Amniotic stem cell (primary cell): ENCODE measurements at places on chromosomes 4 and X.

DNA sequence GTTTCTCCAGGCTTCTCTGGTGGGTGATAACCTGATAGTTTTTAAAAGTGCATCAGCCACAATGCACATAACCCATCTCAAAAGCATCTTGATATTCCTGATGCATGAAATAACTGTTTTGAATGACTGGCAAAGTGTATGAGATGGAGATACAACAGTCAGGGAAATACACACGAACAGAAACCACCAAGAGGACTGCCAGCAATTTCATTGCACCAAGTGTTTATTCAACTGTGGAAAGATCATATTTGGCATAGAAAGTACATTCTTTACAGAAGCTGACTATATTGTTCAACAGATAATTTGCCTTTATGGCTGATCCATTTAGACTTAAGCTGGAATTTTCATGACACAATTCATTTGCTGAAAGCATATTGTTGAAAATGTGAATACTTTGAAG, 139.5 kb downstream of the SLIT2 start:
- no peak for DNase-seq

DNA sequence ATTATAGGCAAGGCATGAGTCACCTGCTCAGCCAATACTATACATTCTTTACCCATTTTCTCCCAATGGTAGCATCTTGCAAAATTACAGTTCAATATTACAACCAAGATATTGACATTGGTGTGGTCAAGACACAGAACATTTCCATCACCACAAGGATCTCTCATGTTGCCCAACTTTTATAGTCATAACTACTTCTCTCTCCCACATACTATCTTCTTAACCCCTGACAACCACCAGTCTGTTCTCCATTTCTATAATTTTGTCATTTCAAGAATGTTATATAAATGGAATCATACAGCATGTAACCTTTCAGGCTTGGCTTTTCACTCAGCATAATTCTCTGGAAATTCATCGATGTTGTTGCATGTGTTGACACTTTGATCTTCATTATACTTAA, 144.9 kb downstream of the ENOX2 start:
- DNase-seq: no peak

DNA sequence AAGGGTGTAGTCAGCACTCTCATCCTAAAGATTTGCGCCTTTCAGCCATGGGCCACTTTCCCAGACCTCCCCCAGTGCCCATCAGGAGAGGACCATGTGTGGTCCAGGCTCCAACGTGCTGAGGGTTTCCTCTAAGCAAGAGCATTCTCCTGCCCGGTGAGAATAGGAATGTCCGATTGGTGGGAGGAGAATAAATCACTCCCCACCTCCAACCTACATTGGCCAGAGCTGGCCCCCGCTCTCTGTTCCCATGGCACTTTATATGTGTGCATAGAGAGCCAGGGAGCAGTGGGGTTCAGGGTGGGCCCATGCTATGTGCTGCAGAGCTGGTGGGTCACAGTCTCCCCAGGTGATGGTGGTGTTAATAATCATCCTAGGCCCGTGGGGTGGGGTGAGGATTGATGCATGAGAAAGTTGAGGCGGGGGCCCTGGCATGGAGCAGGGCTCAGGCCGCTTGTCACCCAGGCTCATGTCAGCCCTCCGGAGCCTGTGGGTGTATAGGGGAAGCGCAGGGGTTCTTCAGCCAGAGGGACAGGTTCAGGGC, 6.8 kb upstream of the SORCS2 start:
- no peak for DNase-seq

GRCh38 chr4:102616636-102617035, 115.5 kb downstream of the NFKB1 start:
- DNase-seq: no peak

GRCh38 chr4:166498546-166498945, 625.5 kb downstream of the TLL1 start:
- DNase-seq: no peak

- no peak for DNase-seq
These were observed 11.0 kb upstream of the VCX3B start for GRCh38 chrX:8453611-8454010.

DNA sequence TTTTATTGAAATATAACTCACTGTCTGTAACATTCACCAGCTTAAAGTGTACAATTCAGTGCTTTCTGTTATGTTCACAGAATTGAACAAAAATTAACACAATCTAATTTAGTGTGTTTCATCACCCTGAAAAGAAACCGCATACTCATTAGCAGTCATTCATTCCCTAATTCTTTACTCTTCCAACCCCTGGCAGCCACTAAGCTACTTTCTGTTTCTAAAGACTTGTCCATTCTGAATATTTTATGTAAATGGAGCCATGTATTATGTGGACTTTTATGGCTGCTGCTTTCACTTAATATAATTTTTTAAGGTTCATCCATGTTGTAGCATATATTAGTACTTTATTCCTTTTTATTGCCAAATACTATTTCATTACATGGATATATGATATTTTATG, 94.7 kb upstream of the ATP8A1 start:
- no peak for DNase-seq

- DNase-seq: no peak
These were observed 773 bp downstream of the PRMT9 start for GRCh38 chr4:147683188-147683591.
